AML-193 (cell line): ENCODE measurements at places on chromosomes 2 and 18.

- DNase-seq = no peak
Measured at GRCh38 chr18:51666763-51667191, 469.3 kb upstream of the MEX3C start.

DNA sequence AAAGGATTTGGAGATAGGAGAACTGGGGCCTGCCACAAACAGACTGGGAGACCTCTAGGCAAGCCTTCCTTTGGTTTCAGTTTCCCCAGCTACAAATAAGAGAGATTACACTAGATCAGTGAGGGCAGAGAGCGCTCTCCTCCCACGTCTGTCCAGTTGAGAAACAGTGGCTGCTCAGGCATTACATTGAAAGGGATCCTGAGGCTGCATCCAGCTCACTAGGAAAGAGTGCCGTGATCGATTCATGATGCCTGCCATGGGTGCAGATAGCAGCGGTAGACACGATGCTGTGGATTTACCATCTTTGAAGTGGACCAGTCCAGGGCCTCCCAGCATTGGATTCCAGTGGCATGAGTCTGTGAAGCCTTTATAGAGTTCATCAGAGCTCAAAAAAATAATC is 62.6 kb downstream of the EN1 start:
- DNase-seq = no peak

DNA sequence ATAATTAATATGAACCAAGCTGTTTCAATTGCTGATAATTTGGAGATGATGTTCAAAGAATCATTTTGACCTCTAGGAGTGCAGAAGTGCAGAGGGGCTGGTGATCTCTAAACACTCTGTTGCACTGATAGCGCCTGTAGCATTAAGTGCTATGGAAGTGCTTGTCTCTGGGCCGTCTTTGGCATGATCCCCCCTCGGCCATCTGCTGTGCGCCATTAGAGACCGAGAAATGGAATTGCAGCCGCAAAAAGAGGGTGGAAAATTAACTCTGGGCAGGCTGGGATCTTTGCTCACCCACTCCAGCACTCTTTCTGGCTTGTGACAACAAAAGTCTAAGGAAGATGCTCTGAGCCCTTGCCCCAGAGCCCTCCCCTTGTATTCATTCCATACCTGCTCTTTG is 23.4 kb downstream of the AKAIN1 start:
- no peak for DNase-seq

DNA sequence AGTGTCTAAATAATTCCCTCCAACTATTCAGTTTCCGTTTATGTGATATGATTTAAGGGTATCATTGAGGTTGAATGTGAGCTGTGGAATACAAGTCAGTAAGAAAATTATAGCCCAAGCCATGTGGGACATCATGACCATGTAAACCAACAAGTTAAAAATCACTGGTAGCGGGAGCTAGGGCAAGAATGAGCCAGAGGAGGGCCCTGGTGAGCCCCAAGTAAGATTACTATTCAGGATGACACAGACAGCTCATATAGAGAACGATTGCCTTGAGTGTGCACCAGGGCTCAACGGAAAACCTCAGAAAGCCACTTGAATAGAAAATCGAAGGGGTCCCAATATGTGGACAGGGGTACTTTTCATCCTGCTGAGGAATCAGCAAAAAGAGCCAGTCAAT is 87.8 kb upstream of the RBMS1 start:
- DNase-seq = no peak

DNA sequence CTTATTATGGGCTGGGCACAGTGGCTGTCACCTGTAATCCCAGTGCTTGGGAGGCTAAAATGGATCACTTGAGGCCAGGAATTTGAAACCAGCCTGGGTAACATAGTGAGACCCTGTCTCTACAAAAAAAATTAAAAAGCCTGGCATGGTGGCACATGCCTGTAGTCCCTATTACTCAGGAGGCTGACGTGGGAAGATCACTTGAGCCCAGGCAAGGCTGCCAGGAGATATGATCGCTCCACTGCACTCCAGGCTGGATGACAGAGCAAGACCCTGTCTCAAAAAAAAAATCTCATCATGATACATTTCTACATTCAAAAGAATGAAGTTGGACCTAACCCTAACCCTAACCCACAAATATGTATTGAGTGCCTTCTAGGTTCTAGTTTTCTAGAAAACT is 20.2 kb upstream of the CYP27A1 start:
- no peak for DNase-seq

DNA sequence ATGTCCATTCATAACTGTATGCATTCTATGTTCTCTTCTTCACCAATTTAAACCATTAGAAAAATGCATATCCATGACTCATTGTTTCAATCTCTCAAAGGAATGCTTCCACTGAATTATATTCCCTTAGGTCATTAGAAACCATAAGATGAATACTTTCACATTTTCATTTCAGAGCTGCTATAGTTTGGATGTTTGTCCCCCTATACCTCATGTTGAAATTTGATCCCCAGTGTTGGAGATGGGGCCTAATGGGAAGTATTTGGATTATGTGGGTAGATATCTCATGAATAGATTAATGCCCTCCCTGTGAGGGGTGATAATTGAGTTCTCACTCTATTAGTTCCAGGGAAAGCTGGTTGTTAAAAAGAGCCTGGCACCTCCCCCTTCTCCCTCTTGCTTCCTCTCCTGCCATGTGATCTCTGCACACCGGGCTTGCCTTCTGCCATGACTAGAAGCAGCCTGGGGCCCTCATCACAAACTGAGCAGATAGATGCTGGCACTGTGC is 35.7 kb downstream of the THUMPD2 start:
- no peak for DNase-seq

GRCh38 chr18:13398631-13399030 is 180.1 kb downstream of the LDLRAD4 start:
- DNase-seq = no peak

DNA sequence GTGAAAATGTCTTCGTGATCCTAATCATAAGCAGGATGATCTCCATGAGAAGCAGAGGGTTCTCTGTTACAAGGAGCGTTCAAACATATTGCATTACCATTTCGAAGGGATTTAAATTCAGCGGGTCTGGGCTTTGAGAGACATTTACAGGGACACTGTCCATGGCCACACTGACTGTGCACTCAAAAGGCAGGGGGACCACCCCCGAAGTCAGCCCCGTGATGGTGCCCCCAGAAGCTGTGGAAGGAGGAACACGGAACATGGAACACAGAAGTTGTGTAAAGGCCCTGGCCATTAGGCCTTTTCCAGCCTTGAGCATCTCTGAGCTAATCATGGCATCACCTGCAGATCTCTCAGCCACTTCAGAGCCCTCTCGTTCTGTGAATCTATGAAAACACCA is 268.4 kb upstream of the MYT1L start:
- no peak for DNase-seq

GRCh38 chr2:23375448-23375847 is 9.5 kb upstream of the KLHL29 start:
- no peak for DNase-seq

DNA sequence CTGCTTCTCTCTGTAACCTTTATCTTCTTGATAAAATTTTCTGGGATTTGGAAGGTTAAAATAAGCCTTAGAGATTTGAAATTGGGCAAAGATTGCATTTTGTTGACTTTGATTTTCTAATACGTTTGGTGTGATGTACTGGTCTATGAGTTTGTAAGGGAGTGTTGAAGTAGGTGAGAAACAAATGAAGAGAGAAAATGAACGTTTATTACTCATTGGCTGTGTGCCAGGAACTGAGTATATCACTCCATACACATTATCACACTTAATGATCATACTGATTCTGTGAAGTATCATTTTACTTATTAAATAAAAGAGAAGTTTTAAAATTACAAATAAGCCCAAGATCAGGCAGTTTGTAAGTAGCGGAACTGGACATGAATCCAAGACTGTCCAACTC is 795.1 kb upstream of the ZEB2 start:
- no peak for DNase-seq

GRCh38 chr2:220144411-220144810 is 517.0 kb downstream of the SLC4A3 start:
- no peak for DNase-seq

DNA sequence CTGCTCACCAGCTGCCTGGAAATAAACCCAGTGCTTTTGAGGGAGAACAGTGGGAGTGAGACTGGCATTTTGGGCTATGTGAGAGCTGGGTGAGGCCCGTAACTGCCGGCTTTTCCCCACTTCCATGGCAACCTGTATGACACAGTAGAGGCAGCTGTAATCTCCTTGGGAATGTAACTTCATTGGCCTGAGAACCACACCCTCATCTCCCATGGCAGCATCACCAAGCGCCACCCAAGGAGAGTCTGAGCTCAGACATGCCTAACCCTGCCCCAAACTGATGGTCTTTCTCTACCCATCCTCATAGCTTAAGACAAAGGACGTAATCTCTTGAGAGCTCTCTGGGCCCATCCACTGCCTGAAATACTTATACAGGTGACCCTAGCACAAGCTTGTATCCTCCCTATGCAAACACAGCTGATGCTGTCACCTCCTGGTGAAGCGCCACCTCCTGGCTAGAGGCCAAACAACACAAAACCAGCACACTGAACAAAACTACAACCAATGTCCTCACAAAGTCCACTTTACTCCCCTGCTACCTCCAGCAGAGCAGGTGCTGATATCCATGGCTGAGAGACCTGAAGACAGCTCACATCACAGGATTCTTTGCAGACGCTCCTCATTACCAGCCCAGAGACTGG is 763.4 kb upstream of the NRXN1 start:
- DNase-seq = peak; percentile 11

DNA sequence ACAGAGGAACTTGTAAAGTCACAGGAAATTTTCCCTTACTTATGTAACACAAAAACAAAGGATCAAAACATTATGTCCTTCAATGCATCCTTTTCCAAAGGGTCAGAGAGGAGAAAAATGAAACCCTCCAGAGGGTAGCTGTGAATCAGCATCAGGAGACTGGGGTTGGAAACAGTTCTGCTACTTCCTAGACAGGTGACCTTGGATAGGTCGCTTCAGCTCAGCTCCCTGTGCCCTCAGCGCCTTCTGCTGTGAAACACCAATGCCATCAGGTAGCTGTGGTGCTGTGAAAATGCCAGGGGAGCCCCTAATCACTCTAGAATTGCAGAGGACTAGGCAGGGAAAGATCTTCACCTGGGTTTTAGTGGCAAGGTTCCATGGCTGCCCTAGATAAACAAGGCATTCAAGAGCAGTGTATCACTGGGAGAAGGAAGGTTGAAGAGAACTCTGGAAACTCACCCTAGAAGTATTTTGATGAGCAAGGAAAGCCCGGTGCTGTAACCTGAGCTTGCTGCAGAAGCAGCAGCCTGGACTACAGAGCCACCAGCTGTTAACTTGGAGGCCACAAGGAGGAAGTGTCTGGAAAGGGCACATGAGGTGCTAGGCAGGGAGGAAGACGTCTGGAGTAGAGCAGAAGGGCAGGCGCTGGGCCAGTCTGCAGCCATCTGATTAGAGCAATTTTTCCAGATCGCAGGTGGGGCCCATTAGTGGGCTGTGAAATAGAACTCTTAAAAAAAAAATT is 100.7 kb upstream of the MCFD2 start:
- peak; percentile 60 for DNase-seq

- DNase-seq = no peak
Measured at GRCh38 chr2:216596236-216596979, 36.8 kb upstream of the IGFBP2 start.

DNA sequence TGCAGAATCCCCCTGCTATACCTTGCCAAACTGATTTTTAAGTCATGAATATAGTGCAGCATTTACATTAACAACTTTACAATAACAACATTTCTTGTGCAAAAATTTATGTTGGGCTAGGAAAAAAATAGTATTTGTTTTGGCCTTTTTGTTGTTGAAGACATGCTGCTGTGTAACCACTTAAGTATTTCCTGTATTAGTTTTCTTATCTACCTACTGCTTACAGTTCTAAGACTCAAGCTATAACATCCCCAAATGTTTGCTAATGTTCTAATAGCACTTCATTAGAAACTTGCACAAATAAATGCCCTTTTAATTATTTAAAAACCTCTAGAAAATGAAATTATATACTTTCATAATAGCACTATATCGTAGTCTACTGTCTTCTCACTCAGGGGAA is 154.3 kb upstream of the DOCK10 start:
- DNase-seq = no peak

DNA sequence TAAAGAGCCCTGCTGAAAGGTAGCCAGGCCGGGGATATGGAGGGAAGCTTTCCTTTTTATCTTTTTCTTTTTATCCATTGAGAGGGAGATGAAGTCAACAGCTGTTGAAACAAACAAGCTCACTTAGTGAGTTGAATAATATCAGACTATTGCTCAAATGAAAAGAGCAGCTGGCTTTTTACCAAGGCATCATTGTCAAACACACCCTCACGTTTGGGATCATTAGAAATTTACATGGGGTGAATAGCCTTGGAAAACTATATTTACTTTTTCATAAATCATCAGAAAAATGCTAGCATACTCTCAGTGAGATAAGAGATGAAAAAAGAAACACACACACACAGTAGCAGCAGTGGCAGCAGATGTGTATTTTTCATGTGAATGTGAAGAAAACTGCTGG is 71.5 kb upstream of the HNMT start:
- DNase-seq = no peak

GRCh38 chr2:227614246-227614645 is 394 bp downstream of the SCYGR3 start:
- DNase-seq = no peak

GRCh38 chr2:27959496-27959895 is 69.0 kb downstream of the BABAM2 start:
- DNase-seq = peak; percentile 82

- DNase-seq = peak; percentile 86
Measured at GRCh38 chr18:56468396-56468795, 170.0 kb downstream of the TXNL1 start.

GRCh38 chr2:174840436-174840835 is 76.2 kb upstream of the CHRNA1 start:
- DNase-seq = no peak

GRCh38 chr2:133574620-133575019 is 6.4 kb upstream of the NCKAP5 start:
- no peak for DNase-seq

GRCh38 chr18:64097497-64097896 is 51.4 kb downstream of the LINC00305 start:
- DNase-seq = peak; percentile 12

DNA sequence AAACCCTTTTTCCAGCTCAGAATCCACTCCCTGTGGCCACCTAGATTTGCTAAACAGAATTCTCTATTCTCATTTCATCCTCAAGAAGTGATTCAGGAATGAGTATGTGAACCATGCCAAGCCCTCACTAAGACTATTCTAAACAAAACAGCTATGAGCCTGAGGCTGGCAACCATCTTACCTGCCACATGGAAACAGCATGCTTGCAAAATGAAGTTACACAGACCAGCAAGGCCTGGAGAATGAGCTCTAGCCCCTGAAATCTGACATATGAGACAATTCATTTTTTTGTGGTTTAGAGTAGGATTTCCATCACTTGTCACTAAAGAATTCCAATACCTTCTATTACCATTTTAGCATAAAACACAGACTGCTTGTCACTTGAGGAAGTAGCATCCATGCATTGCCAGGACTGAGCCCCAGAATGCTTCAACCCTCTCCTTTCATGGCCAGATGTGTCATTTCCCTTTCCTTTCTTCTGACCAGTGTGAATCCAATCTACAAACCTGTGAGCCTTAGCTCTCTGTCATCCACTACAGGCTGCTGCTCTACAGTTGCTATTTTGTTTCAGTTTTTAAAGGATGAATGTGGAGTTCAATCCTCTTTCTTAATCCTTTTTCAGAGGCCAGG is 744.3 kb upstream of the ACVR2A start:
- DNase-seq = no peak
